ENCODE measurements at places on chromosomes 4 and X.

DNA sequence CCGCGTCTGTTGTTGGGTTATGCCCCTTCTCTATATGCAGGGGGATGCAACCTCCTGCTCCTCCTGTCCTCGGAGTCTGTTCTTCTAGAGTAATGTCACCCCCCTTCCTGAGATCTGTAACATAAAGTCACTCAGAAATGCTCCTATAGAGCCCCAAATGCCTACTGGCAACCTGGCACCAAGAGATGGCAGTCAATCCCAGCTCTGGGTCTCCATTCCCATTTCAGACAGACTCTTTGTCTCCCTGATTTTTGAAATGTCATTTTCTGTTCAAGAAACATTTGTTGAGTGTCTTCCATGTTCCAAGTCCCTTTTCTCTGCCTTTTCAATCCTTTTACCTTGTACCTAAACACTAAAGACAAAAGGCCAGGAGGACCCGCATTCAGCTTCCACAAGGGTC lies 9.6 kb upstream of the PRDM8 start:
- no peak for DNase-seq

DNA sequence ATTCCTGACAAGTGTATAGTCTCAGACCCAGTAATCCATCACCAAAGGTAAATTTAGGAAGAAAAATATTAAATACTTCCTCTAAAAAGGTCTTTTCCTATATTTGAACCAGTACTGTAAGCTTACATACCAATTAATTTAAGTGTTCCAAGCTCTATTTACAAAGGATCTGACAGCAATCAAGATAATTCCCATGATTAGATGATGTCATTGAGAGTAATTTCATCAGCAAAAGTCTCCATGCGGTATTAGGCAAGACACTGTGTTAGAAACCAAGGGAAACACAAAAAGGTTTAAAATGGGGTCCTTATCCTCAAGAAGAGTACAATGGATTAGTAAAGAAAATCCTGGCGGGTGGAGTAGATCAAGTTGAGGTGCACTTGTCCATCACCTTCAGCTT lies 198.5 kb downstream of the PRDM5 start:
- no peak for DNase-seq

- DNase-seq, result no peak
Measured at GRCh38 chr4:38207110-38207457, 246.9 kb downstream of the PTTG2 start.

GRCh38 chrX:140273921-140274320 lies 230.9 kb downstream of the SOX3 start:
- no peak for DNase-seq

DNA sequence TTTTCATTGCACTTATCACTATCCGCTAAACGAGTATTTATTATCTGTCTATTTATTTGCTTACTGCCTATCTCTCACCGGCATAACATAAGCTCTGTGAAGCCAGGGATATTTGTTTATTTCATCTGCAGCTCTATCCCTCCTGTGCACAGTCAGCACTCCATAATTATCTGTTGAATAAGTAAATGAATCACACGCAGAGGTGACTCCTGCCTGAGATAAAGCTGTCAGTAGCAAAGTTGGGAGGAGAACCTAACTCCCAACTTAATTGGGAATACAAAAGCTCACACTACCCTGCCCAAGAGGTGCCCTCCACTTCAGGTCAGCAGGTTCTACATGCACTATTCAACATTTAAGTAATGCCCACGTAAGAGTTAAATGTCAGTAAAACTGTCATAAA lies 85.7 kb downstream of the CORIN start:
- no peak for DNase-seq

DNA sequence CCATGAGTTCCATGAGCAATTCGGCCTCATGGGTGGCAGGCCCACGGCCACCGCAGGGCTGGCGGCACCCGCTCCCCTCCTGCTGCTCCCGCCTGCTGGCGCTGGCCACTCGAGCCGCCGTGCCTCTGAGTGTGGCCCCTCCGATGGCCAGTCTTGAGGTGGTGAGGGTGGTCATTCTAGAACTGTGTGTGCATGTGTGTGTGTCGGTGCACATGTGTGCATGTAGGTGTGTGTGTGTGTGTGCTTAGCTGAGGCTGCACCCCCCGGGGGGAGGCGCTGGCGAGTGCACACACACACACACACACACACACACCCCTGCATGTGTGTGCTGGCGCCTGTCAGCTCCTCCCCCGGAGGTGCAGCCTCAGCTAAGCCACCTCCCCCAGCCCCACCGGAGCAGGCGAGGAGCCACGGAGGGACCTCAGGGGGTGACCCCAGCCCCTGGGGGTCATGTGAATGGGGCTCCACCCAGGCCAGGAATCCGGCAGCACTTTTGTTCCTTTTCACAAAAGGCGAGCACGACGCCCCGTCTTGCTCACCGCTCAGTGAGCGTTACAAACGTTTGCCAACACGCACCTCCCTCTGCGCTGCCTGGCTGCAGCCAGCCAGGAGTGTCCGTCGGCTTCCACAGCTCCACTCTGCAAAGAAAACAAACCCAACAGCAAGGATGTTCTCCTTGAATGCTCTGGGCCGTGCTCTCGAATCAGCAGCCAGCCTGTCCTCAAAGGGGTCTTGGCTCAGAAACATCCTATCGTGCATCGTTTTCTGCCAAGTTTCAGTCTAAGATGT lies 29.9 kb downstream of the FGFRL1 start:
- peak; percentile 34 for DNase-seq

- no peak for DNase-seq
Measured at GRCh38 chr4:12966726-12967125, 517.4 kb downstream of the RAB28 start.

GRCh38 chr4:168879188-168879587 lies 130.9 kb downstream of the CBR4 start:
- no peak for DNase-seq

- peak; percentile 53 for DNase-seq
Measured at GRCh38 chr4:84258905-84259830, 239.9 kb downstream of the NKX6-1 start.

Measured in ELR (cell line).